ENCODE measurements at places on chromosomes 6 and 20. TPM values are rescaled to one million over a fixed set of nuclear protein-coding genes. Genes with fewer than 3 reads are reported as not detected.

GRCh38 chr6:36720251-36721141 is 22.9 kb downstream of the RAB44 start:
- DNase-seq: no peak

Gene FNDC1
- not detected for total RNA-seq

DNA sequence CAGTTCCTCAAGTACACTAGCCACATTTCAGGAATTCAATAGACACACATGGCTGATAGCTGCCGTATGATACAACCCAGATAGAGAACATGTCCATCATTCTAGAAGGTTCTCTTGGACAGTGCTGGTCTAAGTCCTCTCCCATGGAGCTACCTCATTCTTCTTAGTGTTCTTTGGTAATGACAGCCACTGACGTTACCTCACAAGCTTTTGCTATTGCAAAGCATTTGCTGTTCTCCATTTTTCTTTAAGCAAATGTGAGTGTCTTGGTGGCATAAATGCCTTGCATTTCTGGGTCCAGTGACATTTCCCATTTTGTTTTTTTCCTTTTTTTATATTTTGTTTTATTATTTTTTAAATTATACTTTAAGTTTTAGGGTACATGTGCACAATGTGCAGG is 8.3 kb upstream of the CEBPB start:
- DNase-seq: no peak

DNA sequence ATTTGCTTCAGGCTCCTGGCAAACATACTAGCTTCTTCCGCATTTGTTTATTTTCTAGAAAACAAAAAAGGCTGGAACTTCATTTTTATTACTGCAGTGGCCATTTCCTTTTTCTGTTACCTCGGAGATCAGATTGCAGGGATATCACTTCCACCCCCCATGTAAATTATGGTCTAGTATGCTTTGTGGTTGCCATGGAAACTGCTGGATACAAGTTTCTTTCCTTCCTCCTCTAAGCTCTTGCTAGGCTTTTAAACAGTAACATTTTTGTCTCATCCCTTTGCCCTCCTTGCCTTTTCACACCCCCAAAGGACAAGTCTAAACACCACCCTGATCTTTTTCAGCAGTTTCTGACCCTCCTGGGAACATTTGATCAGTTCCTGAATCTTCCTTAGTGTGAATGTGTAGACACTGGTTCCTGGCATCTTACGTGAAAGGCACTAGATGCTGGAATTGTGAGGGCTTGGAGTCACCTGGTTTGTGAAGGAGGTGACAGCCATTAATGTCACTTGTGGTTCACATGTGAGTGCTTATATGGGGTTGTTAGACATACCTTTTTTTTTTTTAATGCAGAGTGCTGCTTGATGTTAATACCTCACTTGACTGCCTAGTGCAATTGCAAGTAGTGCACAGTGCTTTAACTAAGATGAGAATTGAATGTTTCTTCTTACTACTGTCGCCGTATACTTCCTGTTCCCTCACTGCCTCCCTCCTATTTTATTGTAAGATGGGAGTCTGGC is 181.6 kb downstream of the JARID2 start:
- no peak for DNase-seq

GRCh38 chr6:12077021-12077710 is 65.1 kb downstream of the HIVEP1 start:
- no peak for DNase-seq

DNA sequence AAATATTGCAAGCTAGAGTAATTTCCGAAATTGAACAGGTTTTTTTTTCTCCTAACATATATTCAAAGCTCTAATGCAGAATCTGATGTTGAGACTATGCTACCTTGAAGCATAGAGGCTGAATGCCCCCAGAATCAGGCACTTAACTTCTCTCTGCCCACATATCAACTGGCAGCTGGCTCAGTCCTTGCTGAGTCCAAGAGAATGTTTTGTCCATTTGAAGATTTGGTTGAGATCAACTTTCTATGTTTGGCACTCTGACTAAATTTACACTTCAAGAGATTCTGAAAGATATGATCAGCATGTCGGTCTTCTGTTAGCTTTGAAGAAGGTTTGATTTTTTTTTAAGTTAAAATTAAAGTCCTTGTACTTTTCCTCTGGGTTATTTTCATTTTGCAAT is 1298.1 kb downstream of the EPHA7 start:
- DNase-seq: no peak

GRCh38 chr20:46118481-46119020 is 437 bp downstream of the CD40 start:
- DNase-seq: no peak

DNA sequence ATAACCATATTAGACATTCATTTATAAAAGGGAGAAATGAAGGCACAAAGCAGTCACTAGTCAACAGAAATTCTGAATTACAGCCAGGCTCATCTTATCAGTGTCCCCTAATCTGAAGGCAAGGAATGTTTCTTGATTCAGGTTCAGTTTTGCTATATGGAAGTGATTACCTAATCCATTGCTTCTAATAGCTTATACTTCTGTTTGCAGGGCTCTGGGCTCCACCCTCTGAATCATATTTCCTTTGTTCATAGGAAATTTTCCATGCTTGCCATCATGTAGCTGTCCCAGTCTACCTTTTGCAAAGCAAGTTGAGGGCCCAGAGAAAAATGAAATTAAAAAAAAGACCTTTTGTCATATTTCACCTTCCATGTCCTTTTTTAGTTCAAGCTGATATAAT is 96.0 kb downstream of the LCA5 start:
- DNase-seq: no peak

Gene WFDC5
- total RNA-seq: not detected

GRCh38 chr6:17431581-17431980 is 38.2 kb downstream of the CAP2 start:
- DNase-seq: no peak

Gene NOX3
- total RNA-seq: not detected

Gene SMIM13
- 18.3 TPM for total RNA-seq

GRCh38 chr6:96101564-96101963 is 85.8 kb downstream of the FUT9 start:
- DNase-seq: no peak
